ENCODE measurements at places on chromosomes 6 and 20. TPM values are rescaled to one million over a fixed set of nuclear protein-coding genes. Genes with fewer than 3 reads are reported as not detected.

The CFAP206 gene
- polyA plus RNA-seq, result 0.46 TPM

DNA sequence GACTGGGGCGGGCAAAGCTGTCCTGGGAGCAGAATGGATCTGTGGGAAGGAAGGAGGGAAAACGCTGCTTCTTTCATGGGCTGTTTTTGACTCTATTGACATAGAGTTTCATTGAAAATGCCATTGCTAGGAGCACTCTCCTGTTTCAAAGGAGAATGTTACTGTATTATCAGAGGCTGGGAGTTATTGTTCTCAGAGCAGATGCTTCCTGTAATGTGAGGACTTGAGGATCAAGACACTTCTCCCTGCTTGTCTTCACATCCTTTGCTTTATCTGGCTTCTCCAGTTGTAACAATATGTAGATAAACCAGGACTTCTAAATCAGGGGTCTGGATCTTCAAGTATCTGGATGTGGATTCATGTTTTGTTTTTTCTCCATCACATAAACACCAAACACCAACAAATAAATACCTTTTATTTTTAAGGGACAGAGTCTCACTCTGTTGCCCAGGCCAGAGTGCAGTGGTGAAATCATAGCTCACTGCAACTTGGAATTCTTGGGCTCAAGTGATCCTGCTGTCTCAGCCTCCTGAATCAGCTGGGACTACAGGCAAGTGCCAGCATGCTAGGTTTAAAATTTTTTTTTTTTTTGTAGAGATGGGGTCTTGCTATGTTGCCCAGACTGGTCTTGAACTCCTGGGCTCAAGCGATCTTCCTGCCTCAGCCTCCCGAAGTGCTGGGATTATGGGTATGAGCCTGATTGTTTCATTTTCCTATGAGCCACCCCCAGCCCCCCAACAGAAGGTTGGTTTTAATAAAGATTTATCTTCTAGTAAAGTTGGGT, 3.9 kb downstream of the CD109 start:
- DNase-seq, result no peak
- no peak overlapping the region for H3K27ac ChIP-seq
- H3K36me3 ChIP-seq, result no peaks in the 10 kb centered on the region
- no peak overlapping the region for H3K4me3 ChIP-seq

- no peak overlapping the region for H3K27ac ChIP-seq
- no peaks in the 10 kb centered on the region for H3K27me3 ChIP-seq
- no peaks in the 10 kb centered on the region for H3K4me1 ChIP-seq
- no peak overlapping the region for H3K4me3 ChIP-seq
Measured at GRCh38 chr20:18632196-18632789, 44.4 kb downstream of the DTD1 start.

The FLRT3 gene
- 2.4 TPM for polyA plus RNA-seq

The RNF144B gene
- 6.2 TPM for polyA plus RNA-seq

The ALDH8A1 gene
- polyA plus RNA-seq, result 1.8 TPM

GRCh38 chr20:54985091-54985490, 509.7 kb downstream of the DOK5 start:
- H3K36me3 ChIP-seq, result no peaks in the 10 kb centered on the region
- DNase-seq, result no peak
- no peaks in the 10 kb centered on the region for H3K4me1 ChIP-seq
- H3K27me3 ChIP-seq, result no peaks in the 10 kb centered on the region
- no peak overlapping the region for H3K4me3 ChIP-seq

The METTL24 gene
- 3.9 TPM for polyA plus RNA-seq

The TRIM15 gene
- polyA plus RNA-seq, result 7.0 TPM

The NOX3 gene
- polyA plus RNA-seq, result not detected

The SCRT2 gene
- polyA plus RNA-seq, result not detected

The PRSS35 gene
- polyA plus RNA-seq, result 8.2 TPM

DNA sequence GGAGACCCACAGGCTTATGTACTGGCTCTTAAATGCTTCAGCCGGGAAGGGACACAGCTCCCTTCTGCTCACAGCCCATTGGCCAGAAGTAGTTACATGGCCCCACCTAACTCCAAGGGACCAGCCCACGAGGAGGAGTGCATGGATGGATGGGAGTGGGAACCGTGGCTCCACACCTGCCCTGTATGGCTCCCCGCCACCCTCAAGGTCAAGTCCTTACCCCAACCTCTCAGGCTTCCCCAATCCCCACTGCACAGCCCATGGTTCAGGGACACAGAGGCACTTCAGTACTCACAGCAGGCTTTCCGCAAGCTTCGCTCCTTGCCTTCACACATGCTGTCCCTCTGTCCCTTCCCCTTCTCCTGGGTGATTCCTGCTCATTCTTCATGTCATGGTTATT, 137.9 kb upstream of the KCNG1 start:
- H3K27ac ChIP-seq, result no peak overlapping the region
- DNase-seq, result no peak
- no peaks in the 10 kb centered on the region for H3K4me1 ChIP-seq
- H3K27me3 ChIP-seq, result no peaks in the 10 kb centered on the region

DNA sequence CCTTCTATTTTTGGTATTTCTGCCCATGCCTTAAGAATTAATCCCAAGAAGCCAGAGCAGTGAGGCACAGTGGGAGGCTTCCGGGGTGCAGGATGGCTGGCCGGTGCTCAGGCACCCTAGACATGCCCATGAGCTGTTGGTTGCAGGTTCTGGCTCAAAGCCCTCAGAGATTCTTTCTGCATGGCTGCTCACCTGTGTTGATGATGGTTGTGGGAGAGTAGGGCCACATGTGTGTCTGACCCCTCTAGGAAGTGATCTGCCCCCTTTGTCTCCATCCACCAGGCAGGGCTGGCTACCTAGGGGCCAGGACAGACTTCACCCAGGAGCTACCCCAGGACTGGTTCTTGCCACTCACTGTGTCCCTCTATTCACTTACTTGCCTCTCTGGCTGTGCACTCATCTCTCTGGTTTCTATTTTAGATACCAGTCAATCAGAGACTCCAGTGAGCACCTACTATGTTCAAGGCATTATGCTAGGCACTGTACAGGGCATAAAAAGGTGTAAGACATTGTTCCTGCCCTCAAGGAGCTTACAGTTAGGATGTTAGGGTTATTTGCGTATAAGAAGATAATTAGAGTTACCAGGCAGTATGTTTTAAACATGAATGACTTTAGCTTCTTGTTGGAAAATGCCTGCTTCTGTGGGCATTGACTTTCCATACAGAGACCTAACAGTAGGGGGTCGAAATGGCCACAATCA, 16.8 kb downstream of the CD83 start:
- no peak overlapping the region for H3K4me3 ChIP-seq
- no peaks in the 10 kb centered on the region for H3K36me3 ChIP-seq
- no peaks in the 10 kb centered on the region for H3K4me1 ChIP-seq
- H3K27ac ChIP-seq, result no peak overlapping the region
- no peaks in the 10 kb centered on the region for H3K27me3 ChIP-seq

GRCh38 chr20:7459083-7459482, 481.2 kb downstream of the HAO1 start:
- no peaks in the 10 kb centered on the region for H3K36me3 ChIP-seq
- H3K4me1 ChIP-seq, result no peaks in the 10 kb centered on the region
- H3K4me3 ChIP-seq, result no peak overlapping the region
- H3K27me3 ChIP-seq, result no peaks in the 10 kb centered on the region
- no peak for DNase-seq

- no peaks in the 10 kb centered on the region for H3K4me1 ChIP-seq
- H3K27me3 ChIP-seq, result no peaks in the 10 kb centered on the region
- DNase-seq, result no peak
- no peak overlapping the region for H3K27ac ChIP-seq
Measured at GRCh38 chr20:48841875-48842529, 14.2 kb upstream of the PREX1 start.

DNA sequence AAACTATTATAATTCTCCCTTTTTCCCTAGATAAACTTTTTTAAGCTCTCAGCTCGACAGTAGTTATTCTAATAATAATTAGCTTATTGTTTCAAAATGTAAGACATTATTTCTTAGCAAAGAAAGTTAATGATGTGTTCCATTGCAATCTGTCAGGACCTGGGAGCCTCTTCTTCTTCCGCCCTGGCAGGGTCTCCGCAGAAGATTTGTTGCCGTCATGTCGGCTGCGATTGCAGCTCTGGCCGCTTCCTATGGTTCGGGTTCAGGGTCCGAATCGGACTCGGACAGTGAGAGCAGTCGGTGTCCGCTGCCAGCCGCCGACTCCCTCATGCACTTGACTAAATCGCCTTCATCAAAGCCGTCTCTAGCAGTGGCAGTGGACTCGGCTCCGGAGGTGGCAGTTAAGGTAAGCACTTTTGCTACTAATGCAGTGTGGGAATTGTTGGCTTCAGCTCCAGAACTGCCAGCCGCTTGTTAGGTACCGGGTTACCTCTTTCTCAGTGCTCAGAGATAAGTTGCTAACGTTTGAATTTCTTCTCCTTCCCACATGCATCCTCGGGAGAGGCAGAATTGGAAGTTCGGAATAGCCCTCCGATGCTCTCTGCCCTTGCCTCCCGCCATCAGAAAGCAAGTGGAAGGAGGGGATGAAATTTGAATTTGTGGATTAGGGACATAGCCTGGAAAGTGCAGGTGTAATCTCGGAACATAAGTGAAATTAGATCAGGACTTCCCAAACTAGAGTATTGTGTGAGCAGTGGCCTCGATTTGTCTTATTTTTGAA, at the start of gene CDC40:
CDC40 (plus strand) TSS at position 200 of the 781 bp plus-strand sequence; CDS start at position 218, 18 bp downstream.
- peaks cover 1% of the 10 kb centered on the region for H3K4me1 ChIP-seq
- H3K4me3 ChIP-seq, result peak within 1 kb of the TSS; percentile 87
- no peaks in the 10 kb centered on the region for H3K27me3 ChIP-seq
- H3K36me3 ChIP-seq, result no peaks in the 10 kb centered on the region
- peak within 1 kb of the TSS; percentile 79 for H3K27ac ChIP-seq

GRCh38 chr6:44349904-44350649, 7.6 kb downstream of the SPATS1 start:
- H3K4me1 ChIP-seq, result no peaks in the 10 kb centered on the region
- H3K27me3 ChIP-seq, result no peaks in the 10 kb centered on the region
- no peak overlapping the region for H3K27ac ChIP-seq
- H3K4me3 ChIP-seq, result no peak overlapping the region
- no peaks in the 10 kb centered on the region for H3K36me3 ChIP-seq

DNA sequence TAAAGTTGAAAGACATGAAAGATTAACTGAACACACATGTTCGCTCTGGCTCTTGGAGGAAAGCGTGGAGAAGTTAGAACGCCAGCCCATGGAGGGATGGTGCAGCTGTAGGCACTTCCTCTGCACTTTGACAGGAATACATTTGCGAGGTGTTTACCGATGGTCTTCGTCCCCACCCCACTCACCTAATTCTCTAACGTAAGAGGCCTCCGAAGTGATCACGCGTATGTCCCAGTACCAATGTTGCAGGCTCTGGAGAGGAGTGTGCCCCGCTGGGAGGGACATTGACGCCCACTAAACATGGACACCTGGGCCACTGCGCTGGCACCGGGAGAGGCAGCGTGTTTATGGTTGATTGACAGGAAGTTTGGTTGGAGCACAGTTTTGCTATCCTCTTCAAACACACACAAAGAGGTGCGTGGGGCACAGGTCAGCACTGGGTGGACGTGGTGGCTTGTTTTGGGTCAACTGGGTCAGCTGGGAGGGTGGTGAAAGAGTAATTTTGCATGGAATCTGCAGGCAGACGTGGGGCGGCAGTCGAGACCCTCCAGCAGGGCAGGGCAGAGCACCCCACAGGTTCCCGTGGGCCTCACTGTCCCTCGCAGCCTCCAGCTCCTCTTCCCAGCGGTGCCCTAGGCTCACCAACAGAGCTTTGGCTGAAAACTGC, 110.1 kb downstream of the DLL1 start:
- H3K36me3 ChIP-seq, result no peaks in the 10 kb centered on the region
- no peak overlapping the region for H3K4me3 ChIP-seq
- H3K4me1 ChIP-seq, result no peaks in the 10 kb centered on the region
- no peak overlapping the region for H3K27ac ChIP-seq

The WFDC12 gene
- not detected for polyA plus RNA-seq

DNA sequence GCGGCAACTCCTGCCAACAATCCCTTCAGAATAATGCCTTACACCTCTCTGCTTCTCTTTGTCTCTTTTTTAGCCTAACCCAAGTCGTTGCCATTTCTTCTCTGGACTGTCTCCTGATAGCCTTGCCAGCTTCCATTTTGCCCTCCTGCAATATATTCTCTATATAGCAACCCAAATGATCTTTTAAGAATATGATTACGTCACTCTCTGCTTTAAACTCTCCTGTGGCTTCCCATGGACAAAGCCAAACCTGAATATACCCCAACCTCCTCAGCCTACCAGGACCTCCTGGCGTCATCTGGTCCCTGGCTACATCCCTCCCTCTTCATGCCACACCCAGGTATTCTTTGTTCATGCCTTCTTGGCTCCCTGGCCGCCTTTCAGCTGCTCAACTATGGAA, 126.5 kb upstream of the KCNK16 start:
- H3K27me3 ChIP-seq, result no peaks in the 10 kb centered on the region
- no peaks in the 10 kb centered on the region for H3K36me3 ChIP-seq
- no peak overlapping the region for H3K4me3 ChIP-seq
- DNase-seq, result no peak

GRCh38 chr6:129665555-129665954, 44.4 kb downstream of the ARHGAP18 start:
- no peaks in the 10 kb centered on the region for H3K36me3 ChIP-seq
- no peaks in the 10 kb centered on the region for H3K4me1 ChIP-seq
- H3K4me3 ChIP-seq, result no peak overlapping the region
- H3K27ac ChIP-seq, result no peak overlapping the region

The CDSN gene
- polyA plus RNA-seq, result not detected

DNA sequence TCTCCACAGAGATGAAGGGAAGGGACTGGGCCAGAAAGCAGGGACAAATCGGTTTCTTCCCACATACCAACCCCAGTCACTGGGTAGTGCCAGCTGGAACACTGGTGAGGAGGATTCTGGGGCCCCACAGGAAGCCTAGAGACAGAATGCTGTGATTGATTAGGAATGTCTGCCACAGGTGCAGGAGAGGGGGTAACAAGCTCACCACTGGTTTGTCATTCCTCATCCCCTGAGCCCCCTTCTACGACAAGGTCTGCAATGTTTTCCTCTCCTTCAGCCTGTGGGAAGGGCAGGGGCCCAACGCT, 89.8 kb downstream of the PREX1 start:
- no peaks in the 10 kb centered on the region for H3K4me1 ChIP-seq
- H3K27ac ChIP-seq, result peak overlapping the region; percentile 6
- no peak overlapping the region for H3K4me3 ChIP-seq

DNA sequence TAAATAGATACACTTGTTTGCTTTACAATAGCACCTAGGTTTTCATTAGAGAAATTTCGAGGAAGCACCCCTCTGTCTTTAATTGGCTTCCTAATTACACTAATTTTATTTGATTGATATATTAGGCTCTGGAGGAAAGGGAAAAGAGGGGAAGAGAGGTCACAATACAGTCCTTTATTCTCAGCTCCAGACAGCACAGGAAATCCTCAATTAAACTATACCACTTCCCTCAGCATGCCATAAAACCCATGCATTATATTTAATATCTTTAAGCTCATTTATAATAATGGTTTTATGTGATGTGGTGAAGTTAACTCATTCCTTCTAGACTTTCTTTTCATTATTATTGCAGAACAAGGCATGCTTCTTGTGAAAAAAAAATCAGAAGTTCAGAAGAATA, 17.7 kb upstream of the PDE7B start:
- no peaks in the 10 kb centered on the region for H3K27me3 ChIP-seq
- H3K4me1 ChIP-seq, result no peaks in the 10 kb centered on the region
- H3K27ac ChIP-seq, result no peak overlapping the region
- DNase-seq, result no peak
- no peak overlapping the region for H3K4me3 ChIP-seq
